CD8-positive, alpha-beta T cell (primary cell): ENCODE measurements at places on chromosomes 7 and 10.

GRCh38 chr10:110007161-110007700 is 553 bp upstream of the ADD3 start:
- DNase-seq: no peak

DNA sequence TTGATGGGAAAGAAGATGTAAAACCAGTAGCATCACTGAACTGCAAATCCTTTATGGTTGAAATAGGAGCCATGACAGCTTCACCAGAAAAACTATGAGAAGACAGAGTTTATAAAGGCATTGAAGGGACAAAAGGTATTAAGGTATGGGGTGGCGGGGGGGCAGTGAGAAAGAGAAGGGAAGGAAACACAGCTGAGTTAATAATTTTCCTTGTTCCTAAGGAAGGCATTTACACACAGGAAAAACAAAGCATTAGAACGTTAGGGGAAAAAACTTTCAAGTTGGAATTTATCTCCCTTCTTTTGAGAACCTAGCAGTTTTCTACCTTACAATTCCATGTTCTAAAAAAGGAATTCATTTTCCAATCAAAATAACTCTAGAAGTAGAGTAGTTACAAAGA is 4.4 kb downstream of the LARP4B start:
- no peak for DNase-seq

DNA sequence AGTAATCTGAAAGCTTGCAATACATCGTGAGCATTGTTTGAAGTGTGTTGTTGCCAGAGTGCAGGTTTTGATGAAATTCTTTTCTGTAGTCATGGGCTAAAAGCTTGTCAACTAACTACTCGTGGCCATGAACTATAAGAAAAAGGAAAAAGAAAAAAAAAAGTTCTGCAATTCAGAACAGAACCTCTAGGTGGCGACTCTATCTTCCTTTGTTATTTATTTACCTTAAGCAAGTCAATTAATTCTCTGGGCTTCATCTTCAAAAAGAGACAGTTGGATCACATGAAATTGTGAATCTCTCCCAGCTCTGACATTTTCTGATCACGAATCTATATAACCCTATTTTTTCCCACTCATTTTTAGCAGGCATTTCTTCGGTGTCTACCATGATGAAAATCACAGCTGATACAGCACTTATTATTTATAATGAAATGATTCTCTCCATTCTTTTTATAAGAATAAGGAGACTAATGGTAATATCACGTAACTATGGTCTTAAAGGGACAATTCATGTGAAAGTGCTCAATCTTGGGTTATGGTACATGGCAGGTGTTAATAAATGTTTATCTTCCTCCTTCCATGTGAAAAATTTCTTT is 18.8 kb downstream of the TMEM196 start:
- peak; percentile 31 for DNase-seq

DNA sequence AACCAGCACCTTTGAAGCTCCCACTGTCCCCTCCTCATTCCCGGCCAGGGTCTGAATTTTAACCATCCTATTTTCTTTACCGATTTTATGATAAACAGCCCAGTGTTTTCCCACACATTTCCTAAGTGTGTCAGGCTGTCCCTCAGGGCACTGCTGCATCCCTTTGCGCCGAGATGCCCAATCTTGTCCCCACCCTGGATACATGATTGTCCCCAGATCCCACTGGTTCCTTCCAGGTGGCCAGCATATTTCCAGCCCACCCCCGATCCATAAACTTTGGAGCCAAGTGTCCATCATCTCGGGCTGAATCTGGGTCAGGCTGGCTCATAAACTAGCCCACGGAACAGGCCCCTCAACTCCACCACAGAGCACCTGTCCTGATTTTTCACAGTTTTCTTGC is 137.2 kb downstream of the CDH23 start:
- DNase-seq: no peak

DNA sequence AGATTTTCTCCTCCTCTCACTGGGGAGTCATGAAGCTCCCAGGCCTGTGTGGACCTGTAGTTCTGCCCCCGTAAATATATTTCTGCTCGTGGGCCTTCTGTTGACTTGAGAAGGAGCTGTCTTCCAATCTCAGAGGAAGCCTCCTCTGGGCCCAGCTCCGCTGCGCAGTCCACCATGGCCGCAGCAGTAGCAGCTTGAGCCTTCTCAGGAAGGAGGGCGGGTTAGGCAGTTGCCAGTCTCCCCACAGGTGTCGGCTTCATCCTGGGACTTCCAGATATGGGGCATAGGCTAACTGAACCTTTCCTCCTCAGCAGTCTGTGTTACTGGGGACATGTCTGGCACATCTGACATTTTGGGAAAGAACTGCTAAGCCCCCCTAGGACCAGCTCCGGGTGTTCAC is 62.9 kb upstream of the TRIM8 start:
- DNase-seq: no peak

- DNase-seq: peak; percentile 36
Observed at GRCh38 chr10:129761981-129762956, 201.8 kb downstream of the EBF3 start.

DNA sequence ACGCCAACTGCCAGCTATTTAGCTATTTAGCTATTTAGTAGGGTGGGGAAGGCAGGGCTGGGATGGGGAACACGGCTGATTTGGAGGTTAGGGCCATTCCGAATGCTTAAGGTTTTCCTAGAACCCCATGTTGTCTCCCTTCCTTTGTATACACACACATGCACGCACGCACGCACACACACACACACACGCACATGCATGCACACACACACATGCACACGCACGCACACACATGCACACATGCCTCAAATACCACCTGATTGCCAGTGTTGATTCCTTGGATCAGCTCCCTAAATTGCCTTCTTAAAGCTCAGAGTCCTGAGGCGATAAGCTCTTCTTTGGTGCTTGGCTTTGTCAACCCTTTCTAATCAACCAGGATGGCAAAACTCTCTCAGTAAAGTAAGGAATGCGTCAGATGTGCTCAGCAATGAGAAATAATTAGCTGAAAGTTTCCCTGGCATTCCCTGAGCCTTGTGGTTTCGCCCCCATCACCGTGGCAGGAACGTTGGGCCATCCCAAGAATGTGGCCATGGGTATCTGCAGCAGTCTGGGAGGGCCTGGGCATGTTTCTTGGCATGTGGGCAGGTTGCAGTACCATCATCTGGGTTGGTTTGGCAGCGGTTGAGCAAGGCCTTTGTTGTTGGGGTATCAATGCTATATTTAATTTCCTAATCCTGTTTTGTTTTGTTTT is 305.6 kb downstream of the LRMDA start:
- DNase-seq: no peak

- DNase-seq: no peak
Observed at GRCh38 chr10:96831200-96831866, 765 bp upstream of the LCOR start.

DNA sequence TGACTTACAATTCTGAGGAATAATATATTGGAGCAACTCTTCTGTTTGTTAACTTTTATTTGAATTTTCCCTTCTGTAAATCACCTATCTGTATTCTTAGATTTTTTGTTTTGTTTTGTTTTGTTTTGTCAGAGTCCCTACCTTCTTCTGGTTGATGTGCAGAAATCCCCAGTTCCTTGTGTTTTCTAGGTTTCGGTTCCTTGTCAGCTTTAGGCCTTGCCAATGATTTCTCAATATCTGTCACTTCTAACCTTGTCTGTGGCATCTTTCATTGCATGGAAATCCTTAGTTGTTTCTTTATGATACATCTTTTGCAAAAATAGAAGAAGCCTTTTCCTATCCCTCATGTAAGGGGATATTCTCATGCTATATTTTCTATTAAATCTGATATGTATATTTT is 21.7 kb upstream of the ST8SIA6 start:
- no peak for DNase-seq

- DNase-seq: no peak
Observed at GRCh38 chr7:7812112-7812511, 93.7 kb upstream of the RPA3 start.
